Naive thymus-derived CD4-positive, alpha-beta T cell (primary cell): ENCODE measurements at places on chromosomes 16 and 17. TPM values are rescaled to one million over a fixed set of nuclear protein-coding genes. Genes with fewer than 3 reads are reported as not detected.

The C1QL1 gene
- 0.29 TPM in 1 of 2 replicates, not detected in the other for total RNA-seq

The GLP2R gene
- not detected in 2 replicates for total RNA-seq

The NT5C3B gene
- total RNA-seq = 41.7 TPM

The ZNF594 gene
- 10.3 and 11.6 TPM in 2 replicates for total RNA-seq

DNA sequence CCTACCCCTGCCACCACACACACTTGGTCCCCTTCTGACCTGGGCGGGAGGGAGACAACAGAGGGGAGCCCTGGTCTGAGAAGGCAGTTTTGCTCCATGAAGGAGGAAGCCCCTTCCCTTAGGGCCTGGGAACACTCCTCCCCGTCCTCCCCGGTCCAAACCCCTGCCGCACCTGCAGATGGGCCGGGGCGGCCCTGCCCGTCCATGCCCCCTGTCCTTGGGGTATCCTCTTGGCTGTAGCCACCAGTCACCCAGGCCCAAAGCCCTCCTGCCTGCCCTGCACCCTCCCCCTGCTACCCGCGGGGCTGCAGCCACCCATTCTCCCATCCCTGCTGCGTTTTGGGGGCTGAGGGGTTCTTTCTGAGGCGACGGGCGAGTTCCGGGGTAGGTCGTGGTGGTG lies 33.9 kb downstream of the GSE1 start:
- no peak for DNase-seq

GRCh38 chr16:80114699-80115098 lies 426.1 kb upstream of the DYNLRB2 start:
- DNase-seq = no peak

DNA sequence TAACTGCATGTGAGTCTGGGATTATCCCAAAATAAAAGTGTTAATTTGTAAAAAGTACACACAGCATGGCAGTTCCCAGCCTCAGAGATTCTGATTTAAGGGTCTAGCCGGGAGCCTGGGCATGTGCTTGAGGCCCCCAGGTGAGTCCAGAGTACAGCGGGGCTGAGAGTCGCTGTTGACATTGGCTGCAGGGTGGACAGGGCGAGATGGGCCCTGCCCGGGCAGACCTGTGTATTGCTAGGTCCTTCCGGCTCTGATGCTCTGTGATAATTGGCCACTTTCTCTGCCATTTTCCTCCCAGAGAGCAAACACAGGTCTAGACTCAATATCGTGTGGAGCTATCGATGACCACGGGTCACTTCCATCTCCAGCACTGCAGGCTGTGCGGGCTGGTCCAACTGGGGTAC lies 73.6 kb downstream of the ABCC6 start:
- no peak for DNase-seq

DNA sequence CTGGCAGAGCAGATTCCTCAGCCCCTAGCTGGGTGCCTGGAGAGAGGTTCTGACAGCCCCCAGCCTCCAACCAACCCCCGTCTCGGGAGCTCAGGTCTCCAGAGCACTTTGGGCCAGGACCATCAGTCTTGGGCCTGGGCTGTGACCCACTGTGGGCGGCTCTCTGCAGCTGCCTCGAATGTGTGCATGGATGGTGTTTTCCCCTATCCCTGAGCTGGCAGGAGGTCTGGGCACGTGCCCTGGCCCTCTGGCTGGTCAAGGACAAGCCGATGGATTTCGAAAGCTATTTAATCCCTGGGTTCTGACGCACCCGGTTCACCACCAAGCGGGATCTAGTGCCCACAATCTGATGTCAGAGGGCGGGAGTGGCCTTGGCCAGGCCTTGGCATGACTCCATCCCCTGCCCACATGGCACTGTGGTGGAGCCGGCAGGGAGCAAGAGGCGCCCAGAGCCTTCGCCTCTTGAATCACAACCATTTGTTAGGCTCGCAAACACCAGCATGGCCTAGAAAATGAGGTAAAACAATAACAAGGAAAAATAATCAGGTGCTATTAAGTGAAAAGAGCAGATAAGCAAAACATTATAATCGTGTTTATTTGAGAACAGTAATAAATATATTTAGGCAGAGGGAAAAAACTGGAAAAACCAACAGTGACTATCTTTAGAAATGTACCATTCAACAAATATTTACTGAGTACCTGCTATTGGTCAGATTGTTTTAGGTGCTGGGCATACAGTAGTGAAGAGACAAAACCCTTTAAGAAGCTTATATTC lies 69.3 kb upstream of the TOB1 start:
- no peak for DNase-seq

GRCh38 chr16:85170590-85171003 lies 58.3 kb upstream of the CIBAR2 start:
- no peak for DNase-seq

DNA sequence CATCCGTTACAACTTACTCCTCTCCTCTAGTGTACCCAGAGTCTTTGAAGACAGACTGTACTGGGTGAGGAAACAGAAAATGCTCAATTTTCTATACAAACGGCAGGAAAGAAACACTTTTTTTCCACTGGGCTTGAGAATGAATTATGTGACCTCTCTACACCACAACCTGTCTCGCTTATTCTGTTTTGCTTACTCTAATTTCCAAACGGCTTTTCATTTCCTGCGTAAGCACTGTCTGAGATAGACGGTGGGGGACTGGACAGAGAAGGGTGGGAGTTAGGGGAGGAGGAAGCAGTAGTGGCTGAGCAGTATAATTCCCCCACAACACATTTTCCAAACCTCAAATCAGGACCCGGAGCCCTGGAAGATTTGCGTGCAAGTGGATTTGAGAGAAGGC lies 191.4 kb upstream of the SDK2 start:
- peak; percentile 39 for DNase-seq

GRCh38 chr16:79169239-79169638 lies 431.3 kb downstream of the MAF start:
- DNase-seq = no peak

GRCh38 chr17:32142857-32143526 lies 690 bp downstream of the RHOT1 start:
- DNase-seq = peak; percentile 41

DNA sequence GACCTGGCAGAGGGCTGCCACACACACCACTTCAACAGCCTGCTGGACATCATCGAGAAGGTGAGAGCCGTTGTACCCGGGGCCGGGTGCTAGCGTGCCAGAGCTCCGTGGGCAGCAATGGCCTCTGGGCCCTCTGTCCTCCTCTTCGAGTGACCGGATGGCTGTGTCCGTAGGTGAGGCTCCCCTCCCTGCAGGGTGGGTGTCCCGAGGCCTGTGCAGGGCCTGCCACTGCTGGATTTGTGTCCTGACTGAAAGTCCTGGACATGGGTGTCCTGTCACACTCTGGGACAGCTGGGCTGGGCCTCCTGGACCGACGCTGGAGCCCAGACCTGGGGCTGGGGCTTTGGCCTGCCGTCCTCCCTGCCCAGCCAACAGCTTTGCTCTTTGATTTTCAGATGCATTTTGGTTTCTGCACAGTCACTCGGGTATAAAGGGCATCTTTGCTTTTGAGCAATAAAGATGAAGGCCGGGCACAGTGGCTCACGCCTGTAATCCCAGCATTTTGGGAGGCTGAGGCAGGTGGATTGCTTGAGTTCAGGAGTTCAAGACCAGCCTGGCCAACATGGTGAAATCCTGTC lies 16.7 kb downstream of the TSC2 start:
- no peak for DNase-seq

GRCh38 chr17:27322690-27323508 lies 29.0 kb downstream of the WSB1 start:
- no peak for DNase-seq
